NCI-H1436 treated with DMSO at 0.1 percent for 48 hours (cell line): ENCODE measurements at places on chromosomes 7 and 10.

GRCh38 chr10:127920306-127921074 is 13.6 kb downstream of the PTPRE start:
- DNase-seq: no peak

DNA sequence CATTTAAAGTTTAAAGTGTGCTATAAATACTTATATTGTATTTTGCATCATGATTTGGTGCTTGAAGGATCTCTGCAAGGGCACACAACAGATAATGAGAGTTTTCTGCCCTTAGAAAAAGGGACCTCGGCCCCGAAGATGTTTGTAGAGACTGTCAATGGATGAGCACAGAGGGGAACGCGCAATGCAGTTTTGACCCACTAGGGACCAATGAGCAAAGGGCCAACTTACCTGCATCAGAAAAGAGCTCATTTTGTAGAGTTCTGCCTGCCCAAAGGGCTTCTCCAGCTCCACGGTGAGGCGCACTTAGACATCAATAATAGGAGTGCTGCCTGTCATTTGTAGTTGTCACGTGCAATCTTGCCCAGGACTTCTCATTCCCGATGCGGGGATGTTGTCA is 91.1 kb downstream of the BUB3 start:
- no peak for DNase-seq

- peak; percentile 46 for DNase-seq
These were observed 175.3 kb downstream of the RAPGEF5 start for GRCh38 chr7:22181663-22182062.

GRCh38 chr10:58813573-58813972 is 300.9 kb downstream of the BICC1 start:
- no peak for DNase-seq

- no peak for DNase-seq
These were observed 102.0 kb downstream of the ADAM12 start for GRCh38 chr10:126286256-126286780.

DNA sequence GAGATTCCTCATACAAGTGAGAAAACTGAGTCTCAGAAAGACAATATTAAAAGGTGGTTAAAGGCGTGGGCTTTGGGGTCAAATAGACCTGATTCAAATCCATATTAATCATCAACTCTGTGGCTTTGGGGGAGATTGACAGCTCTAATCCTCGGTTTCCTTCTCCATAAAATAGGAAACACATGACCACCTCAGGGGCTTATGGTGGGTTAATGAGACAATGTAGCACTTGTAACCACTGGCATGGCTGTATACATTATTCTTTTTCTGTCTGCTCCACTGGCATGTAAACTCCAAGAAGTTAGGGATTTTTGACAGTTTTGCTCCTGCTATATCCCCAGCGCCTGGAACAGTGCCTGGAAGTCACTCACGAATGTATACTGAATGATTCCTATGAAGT is 120.8 kb upstream of the GAD2 start:
- no peak for DNase-seq

- DNase-seq: no peak
These were observed 544.6 kb upstream of the PHF14 start for GRCh38 chr7:10429031-10429430.

- DNase-seq: no peak
These were observed 473 bp downstream of the ADCK2 start for GRCh38 chr7:140673063-140673773.

- DNase-seq: no peak
These were observed 24.8 kb upstream of the INPP5A start for GRCh38 chr10:132512693-132513345.

- DNase-seq: no peak
These were observed 246.1 kb upstream of the PLXDC2 start for GRCh38 chr10:19570120-19570519.

DNA sequence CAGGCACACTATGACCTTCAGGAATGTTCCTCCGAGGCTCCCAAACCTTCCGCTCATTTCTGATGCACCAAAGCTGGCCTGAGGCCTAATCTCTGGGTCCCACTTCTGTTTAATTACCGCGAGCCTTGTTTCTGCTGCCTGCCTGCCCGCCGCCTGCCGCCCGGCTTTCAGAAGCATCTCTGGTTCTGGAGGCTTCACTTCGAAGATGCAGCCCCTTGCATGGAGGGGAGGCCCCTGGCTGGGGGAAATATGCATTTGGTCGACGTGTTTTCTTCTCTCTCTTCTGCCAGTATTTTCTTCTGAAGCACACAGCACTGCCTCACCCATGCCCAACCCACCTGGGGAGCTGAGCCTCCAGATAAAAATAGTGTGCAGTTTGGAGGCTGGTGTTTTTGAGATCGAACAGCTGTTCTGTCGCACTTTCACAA is 166.9 kb downstream of the PAXIP1 start:
- no peak for DNase-seq

GRCh38 chr10:47049906-47050305 is 138.7 kb downstream of the PTPN20 start:
- no peak for DNase-seq

DNA sequence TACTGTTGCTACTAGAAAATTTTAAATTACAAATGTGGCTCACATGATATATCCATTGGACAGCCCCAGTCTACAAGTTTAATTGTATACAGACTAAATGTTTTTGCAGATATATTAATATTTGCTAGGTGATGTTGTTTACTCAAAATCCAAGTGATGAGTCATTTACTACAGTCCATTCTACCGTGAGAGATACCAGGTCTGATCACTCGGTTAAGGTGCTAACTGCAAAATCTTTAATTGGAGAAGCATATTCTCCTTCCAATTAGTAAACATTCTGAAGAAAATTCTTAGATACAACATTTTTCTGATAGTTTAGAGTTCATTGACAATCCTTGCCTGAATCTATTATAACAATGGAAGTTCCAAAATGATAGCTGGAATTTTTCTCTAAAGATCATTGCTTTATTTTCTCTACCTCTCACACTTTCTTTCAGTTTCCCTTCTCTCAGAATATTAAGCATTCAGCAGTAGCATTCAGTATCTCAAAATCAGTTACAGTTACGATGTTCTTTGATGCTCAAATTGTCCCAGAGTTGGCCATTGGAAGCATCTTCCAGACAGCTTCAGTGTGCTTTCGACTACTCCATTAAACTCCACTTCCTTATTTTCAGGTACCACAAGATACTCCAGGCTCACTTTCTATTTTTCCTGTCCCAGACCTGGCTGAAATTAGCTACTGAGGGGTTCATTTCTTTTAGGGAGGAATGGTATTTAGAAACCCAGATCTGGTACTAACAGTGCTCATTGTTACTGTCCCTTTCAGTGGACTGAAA is 2.3 kb downstream of the ABCB1 start:
- no peak for DNase-seq

- no peak for DNase-seq
These were observed 26.9 kb downstream of the SPOCK2 start for GRCh38 chr10:72061491-72061890.

- no peak for DNase-seq
These were observed 1.1 kb upstream of the TECTB start for GRCh38 chr10:112282086-112282485.

DNA sequence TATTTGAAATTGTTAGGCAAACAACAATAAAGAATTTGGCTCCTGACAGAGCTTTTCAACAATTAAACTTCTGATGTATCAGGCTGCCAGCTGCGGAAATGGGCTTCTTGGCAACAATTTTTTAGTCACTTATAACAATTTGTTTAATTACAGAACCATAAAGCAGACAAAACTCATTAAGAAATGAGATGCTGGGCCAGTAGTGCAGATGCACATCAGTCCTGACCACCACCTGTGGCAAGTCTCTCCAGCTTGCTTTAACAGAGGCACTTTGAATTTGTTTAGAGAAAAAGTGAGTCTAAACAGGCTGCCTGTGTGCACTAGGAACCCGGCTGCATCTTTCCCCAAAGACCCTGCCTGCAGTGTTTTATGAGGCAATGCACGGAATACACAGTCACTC is 1124.4 kb downstream of the NXPH1 start:
- DNase-seq: peak; percentile 82

- no peak for DNase-seq
These were observed at the start of gene AOC1 for GRCh38 chr7:150852371-150852905. Gene AOC1 (plus strand): TSS chr7:150852517. CDS start chr7:150856471, 3,954 bp downstream.

GRCh38 chr10:17273403-17273802 is 45.4 kb downstream of the VIM start:
- DNase-seq: no peak

GRCh38 chr7:100675581-100676350 is 2.2 kb downstream of the GNB2 start:
- no peak for DNase-seq

GRCh38 chr7:3065724-3066143 is 22.1 kb upstream of the CARD11 start:
- no peak for DNase-seq
